Activated T-cell treated with anti-CD3 and anti-CD28 coated beads, Interleukin-2, amount 50 U/mL, for 1 hour (primary cell): ENCODE measurements at places on chromosomes 2 and 18.

DNA sequence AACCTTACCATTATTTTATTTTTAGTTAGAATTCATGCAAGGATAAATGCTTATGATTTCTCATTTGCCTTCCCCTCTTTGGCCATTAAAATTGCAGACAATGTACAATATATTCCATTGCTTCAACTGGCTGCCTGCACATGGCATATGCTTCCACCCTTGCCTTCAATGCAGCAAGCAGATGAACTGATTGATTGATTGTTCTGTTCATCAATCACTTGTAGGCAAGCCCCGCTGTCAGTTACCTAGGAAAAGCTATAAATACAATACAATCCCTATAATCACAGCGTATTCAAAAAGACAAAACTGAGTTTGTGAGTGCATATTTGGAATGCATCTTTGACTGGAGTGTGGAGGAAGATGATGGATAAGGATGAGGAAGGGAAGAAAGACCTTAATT lies 73.6 kb upstream of the CAVIN2 start:
- DNase-seq, result no peak

DNA sequence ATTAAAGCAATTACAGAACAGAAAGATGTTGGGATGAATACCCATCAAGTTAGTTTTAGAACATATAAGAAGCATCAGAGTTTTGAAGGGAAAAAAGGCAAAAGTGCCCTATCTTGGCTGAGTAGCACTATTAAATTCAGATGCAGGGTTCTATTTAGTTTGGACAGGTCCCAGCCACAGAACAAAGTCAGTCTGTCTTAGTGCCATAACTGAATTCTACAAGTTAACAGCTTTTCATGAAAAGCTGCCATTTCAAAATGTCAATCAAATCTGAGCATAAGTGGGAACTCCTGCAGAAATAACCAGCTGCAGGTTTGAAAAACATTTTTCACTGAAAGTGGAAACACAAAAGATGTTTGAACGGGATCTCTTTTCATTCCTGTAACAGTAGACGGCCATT lies 160.4 kb downstream of the SRBD1 start:
- no peak for DNase-seq

- no peak for DNase-seq
Measured at GRCh38 chr2:48362515-48362914, 167.4 kb upstream of the STON1 start.

DNA sequence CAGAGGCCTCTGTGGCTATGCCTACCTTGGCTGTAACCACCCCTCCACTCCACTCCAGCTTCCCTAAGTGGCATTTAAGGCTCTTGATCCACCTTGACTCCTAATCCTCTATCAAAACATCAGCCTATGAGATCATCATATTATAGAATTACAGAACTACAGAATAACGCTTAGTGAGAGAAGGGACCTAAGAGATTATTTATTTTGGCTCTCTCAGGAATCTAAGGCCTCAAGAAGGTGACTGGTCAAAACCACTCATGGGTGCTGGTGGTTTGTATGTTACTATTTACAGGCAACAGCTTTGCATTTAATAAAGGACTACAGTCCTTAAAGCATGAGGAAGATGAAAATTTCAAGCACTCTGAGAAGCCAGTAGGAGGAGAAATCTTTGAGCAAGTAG lies 118.8 kb downstream of the FSHR start:
- no peak for DNase-seq

DNA sequence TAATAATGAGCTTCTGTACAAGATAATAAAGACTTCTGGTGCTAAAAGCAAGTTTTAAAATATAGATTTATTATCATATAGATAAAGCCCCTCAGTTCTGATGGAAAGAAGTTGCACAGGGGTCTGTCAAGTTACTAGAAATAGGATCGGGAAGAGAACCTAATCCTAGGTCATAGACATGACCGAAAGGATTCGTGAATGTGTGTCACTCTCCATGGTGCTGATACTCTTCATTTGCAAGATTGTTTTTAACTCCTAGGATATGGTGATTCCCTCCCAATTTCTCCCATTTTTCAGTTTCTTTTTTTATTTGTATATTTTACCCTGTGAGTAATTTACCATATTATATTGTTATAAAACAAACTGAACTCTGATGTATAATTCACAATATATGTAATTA lies 58.9 kb upstream of the CTNNA2 start:
- no peak for DNase-seq

DNA sequence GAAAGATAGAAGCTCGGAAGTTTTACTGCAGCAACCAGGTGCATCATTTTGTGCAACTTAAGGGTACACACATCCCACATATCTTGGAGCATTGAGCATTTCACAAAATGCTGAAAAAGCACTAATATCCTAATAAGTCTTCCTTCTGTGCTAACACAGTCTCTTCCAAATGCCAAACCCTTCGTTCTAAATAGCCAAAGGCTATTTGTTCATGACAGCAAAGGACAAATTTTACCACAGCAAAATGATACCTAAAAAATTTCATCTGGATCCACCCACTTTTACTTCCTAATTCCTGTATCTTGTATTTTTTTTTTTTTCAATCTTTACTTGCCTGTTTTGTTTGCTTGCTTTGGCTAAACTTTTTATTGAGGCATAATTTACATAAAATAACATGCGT lies 435.0 kb downstream of the RND3 start:
- no peak for DNase-seq

GRCh38 chr18:7079231-7079630 lies 38.4 kb downstream of the LAMA1 start:
- DNase-seq, result no peak

DNA sequence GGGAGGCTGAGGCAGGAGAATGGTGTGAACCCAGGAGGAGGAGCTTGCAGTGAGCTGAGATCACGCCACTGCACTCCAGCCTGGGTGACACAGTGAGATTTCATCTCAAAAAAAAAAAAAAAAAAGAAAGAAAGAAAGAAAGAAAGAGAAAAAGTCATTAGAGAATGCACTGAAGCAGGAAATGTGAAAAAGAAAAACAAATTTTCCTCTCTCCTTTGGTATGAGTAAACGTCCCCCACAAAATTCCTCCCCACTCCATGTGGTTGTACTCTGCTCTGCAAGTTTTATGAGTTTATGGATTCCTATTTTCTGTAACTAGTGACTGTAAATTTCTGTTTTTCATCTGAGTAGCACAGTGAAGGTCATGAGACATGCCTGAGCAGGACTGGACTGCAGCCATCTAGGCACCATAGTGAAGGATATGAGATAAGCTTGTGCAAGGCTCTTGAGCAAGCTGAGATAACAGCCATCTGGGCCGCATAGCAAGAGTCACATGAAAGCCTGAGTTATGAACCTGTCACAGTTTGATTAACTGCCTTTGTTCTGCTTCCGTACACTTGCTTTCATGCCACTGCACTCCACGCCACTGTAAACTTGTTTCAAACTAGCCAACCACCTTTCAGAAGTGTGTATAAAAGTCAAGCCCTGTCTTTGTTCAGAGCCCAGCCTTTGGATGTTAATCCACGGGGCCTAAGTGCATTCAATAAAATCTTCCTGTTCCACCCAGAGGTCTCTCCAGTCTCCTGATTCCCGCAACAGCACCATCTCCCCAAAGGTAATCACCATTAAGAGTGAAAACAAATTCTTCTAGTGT lies 50.2 kb downstream of the SKA1 start:
- DNase-seq, result no peak

DNA sequence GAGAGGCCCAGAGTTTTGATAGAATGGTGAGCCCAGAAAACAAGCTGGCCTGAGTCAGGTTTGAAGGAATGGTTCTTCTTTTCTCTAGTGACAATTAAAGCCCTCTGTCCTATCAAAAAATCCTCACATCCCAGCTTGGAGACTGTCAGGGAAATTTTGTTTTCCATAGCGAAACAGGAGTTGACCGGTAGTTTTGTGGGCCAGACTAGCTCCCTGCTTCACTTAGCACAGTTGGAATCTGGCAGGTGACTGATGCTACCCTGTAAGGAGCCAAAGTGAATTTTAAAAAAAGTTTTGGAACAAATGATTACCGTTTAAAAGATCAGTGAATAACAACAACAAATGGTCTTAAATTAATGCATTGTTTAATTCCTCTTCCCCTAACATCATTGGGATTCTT lies 6.7 kb downstream of the NAB1 start:
- no peak for DNase-seq

- no peak for DNase-seq
Measured at GRCh38 chr2:85776672-85777071, 22.9 kb downstream of the ATOH8 start.
